CD4-positive, alpha-beta T cell treated with Interleukin-12 subunit alpha and Interleukin-12 subunit beta, for 1 hour (primary cell): ENCODE measurements at places on chromosomes 7 and 10.

- no peak for DNase-seq
Observed at GRCh38 chr7:24899905-24900304, 80.1 kb downstream of the OSBPL3 start.

DNA sequence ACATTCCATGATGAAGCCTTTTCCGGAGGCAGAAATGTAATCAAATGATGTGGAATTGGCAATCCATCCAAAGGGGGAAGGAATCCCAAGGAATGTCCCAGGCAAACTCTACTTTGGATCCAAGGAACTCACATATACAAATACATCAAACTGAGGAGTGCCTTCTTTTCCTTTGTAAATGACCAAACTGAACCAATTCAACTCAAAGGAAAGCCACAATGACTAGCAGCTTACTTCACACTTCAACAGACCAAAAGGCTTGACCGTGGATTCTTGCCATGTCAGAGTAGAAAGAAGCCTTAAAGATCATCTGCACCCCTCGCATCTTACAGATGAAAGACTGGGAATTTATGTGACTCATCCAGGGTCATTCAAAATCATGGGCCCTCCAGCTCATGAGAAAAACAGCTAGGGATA lies 79.7 kb upstream of the MACROH2A2 start:
- no peak for DNase-seq

- DNase-seq, result peak; percentile 22
Observed at GRCh38 chr7:3200504-3200903, 100.5 kb upstream of the SDK1 start.

GRCh38 chr7:142956951-142957623 lies 5.1 kb downstream of the KEL start:
- no peak for DNase-seq

DNA sequence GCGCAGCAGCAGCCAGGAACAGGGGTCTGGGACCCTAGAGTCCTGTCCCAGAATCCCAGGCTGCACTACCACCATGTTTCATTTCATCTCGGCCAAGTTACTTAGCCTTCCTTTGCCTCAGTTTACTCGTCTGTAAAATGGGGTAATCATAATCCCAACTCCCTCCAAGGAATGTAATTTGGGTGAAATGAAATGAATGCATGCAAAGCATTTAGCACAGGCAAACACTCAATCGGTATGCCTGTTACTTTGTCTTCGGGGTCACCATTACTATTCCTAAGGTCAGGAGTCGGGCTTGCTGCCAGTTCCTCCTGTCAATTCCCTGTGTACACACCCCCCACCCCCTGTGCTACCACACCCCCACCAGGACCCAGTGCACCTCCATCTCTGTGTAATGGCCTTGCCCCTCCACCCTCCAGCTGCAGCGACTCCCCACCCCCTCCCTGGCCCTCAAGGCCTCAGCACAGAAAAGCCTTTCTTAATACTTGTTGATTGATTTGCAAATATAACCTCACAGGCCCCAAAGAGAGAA lies 1.7 kb downstream of the TNS3 start:
- no peak for DNase-seq

- no peak for DNase-seq
Observed at GRCh38 chr7:19066170-19066569, 51.3 kb downstream of the TWIST1 start.

DNA sequence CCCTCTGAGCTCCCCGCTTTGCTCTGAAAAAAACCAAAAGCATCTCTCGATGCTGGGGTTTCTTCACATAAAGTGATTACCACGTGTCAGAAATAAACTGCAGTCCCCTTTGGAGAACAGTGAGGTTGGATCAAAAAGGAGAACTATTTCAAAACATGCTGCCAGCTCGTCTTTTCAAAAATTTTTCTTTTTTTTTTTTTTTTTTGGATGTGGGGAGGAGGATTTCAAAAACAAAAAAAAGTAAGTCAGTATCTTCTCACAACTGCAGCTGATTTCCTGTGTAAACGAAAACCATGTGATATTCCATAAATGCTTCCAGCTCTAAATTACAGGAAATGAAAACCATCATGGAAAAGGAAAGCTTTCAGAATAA lies 155.0 kb upstream of the LYZL2 start:
- no peak for DNase-seq

- no peak for DNase-seq
Observed at GRCh38 chr10:84715911-84716310, 387.5 kb downstream of the CCSER2 start.

GRCh38 chr10:46283580-46284285 lies 3.1 kb upstream of the ANTXRL start:
- DNase-seq, result no peak

DNA sequence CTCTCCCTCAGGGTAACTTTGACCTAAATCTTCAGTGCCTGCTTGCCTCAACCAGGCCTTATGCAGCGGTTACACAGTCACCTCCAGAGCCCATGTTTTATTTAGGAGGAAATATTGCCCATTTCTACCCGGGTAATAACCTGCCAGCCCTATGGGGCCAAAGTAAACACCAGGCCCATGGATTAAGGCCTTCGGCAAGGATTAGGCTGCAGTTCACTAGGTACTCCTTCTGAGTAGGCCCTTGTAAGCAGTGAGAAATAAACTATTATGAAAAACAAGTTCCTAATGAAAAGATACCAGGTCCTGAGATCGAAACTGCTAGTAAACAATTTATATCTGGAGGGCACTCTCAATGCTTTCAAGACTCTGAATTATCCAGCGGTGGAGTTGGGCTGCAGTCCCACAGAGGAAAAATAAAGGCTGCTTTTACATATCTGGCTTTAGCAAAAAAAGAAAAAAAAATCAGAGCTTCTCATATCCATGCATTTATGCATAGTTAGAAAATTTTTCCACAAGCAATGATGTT lies 3.7 kb upstream of the HOXA10 start:
- no peak for DNase-seq

- DNase-seq, result no peak
Observed at GRCh38 chr10:43071865-43072650, 4.8 kb upstream of the RET start.

GRCh38 chr10:103911021-103911459 lies 6.9 kb downstream of the STN1 start:
- DNase-seq, result peak; percentile 80

DNA sequence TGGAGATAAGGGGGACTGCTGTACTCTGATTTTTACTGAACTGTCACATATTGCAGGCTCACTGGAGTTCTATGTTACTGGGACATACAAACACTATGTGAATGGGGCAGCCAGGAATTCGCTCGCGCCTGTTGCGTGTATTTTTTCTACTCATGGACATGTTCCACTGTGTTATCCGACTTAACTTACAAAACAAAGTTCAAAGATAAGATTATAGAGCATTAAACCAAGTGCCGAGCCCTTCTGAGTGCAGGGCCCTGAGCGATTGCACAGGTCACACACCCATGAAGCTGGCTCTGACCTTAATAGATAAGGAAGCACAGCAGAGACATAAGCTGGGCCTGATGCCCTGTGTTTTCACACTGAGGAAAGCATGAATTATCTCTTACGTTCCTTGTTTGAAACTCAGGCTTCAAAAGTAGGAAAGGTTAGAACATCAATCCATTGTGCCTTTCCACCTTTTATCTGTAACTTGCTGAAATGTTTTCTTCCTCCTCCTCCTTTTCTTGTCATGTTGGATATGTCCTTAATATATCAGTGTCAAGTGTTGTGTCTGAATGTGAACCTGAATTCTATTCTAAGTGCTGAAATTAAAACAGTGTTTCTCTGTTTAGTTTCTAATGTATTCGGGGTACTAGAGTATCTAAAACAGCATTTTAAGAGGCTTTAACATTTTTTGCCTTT lies 273.8 kb downstream of the AUTS2 start:
- no peak for DNase-seq

DNA sequence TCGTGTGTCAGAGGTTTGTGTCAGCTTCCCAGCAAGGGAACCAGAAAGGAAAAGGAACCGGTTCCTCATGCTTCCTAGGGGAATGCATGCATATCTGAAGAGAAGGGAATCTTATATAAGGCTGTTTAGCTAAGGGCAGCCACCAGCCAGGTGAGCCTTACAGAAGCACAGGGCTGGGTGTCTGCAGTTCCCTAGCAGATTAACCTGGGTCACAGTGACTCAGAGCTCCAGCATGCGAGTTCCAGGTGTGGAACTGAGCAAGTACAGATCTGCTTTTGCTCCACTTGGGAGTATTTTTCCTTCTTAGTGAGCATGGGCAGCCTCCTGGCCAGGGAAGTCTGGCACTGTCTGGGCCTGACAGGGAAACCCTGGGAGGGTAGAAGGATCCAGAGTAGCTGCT lies 957 bp upstream of the ANKRD2 start:
- DNase-seq, result no peak

- peak; percentile 87 for DNase-seq
Observed at GRCh38 chr10:17026686-17027485, 102.7 kb downstream of the CUBN start.

DNA sequence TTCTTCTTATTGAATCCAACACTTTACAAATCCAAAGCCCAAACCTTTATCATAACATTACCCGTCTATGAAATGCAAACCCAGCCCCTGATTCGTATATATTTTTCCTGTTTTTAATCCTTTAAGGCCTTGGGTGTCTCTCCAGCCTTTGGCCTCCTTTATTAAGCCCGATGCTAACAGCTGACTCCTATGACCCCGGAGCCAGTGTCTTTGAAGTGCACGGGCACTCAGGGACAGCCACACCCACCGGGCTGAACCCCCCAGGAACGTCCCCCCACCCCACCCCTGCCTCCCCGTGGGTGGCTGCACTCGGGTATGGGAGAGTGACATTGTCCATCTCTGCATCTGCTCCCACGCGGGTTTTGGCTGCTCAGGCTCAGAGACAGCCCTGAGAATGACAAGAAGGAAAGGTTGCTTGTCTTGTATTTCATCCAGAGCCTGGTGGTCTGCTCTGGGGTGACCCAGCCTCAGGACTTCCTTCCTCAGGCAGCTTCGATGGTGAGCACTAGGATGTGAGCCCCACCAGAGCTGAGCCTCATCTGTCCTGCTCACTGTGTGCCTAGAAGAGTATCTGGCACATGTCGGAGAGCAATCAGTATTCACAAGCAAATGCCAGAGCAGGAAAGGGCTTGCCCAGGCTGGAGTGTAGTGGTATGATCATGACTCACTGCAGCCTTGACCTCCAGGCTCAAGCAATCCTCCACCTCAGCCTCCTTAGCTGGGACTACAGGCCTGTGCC lies 210.4 kb downstream of the SKIDA1 start:
- no peak for DNase-seq

DNA sequence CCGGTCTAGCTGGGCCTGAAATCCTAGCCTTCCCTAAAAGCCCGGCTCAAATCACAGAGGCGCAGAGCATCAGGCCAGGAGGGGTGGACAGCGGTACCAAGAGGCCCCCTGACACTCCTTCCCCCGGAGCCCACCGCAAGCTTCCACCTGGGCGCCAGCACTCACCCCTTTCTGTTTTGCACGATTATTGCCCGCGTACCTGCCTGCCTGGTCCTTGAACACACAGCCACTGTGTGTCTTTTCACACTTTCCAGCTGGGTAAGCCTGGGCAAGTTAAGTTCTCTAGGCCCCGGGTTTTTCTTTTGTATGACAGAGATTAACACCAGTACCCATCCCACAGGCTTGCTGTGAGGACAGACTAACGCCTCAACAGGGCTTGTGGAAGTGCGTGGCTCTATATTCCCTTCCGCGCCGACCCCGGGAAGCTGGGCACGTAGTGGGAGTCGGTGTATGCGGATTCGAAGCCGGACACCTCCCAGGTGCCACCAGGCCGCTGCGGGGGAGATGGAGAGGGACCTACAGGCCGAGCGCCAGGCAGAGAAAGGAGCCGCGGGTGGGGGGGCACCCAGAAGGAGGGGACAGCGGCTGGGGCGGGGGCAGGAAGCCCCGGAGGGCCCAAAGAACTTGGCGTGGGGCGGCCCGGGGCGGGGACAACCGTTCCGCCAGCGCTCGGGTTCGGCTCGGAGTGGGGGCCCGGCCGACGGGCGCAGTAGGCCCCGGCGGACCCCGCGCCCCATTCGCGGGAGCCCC lies 792 bp downstream of the ZNF746 start:
- DNase-seq, result peak; percentile 54

DNA sequence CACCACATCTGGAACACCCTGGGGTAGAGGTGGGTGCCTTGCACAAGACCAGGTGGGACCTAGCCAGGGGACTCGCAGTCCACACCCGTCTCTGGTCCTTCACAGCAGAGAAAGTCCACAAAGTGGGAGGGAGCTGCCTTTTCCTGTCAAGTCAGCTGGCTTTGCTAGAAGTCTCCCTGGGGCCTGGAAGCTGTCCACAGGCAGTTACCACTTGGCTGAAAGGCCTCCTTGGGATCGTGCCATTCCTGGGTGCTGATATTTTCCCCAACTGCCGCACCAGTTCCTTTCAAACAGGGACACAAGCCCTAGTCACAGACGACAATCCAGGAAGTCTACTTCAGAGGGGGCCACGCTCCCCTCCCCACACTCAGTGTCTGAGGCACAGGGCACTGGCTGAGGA lies 75.4 kb downstream of the AFAP1L2 start:
- DNase-seq, result no peak

- DNase-seq, result no peak
Observed at GRCh38 chr7:26532471-26532870, 240.8 kb downstream of the SNX10 start.

- no peak for DNase-seq
Observed at GRCh38 chr10:127035827-127036226, 130.6 kb downstream of the DOCK1 start.

DNA sequence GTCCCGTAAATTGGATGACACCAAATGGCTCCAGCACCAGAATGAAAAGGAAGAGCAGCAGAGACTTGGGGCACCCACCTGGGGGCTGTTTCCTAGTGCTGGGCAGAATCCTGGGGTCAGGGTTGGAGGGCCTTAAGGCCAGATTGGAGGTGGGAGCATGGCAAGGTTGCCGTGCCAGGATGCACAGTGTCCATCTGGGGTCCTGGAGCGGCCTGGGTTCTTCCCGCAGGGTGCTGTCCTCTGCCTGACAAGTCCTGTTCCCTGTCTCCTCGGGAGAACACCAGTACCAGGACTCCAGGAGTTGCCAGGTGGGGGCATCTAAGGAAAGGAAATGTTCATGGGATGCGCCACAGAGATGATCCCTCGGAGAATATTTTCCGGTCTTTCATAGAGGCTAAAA lies 42.8 kb downstream of the MGMT start:
- DNase-seq, result no peak

DNA sequence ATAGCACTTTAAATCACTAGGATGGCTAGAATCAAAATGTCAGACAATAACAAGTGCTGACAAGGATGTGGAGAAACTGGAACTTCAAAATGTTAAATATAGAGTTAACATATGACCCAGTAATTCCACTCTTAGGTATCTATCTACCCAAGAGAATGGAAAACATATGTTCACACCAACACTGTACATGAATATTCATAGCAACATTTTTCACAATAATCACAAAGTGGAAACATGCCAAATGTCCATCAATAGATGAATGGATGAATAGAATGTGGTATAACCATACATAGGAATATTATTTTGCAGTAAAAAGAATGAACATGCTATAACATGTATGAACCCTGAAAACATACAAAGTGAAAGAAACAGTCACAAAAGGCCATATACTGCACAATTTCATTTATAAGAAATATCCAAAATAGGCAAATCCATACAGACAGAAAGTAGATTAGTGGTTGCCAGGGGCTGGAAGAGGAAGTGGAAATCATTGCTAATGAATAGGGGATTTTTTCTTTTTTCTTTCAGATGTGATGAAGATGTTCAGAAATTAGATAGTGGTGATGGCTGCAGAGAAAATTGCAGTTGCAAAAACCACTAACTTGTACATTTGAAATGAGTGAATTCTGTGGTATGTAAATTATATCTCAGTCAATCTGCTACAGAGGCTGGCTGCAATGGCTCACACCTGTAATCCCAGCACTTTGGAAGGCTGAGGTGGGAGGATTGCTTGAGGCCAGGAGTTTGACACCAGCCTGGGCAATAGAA lies 93.0 kb downstream of the CPVL start:
- DNase-seq, result no peak
